ENCODE measurements at places on chromosomes 6 and 20.

DNA sequence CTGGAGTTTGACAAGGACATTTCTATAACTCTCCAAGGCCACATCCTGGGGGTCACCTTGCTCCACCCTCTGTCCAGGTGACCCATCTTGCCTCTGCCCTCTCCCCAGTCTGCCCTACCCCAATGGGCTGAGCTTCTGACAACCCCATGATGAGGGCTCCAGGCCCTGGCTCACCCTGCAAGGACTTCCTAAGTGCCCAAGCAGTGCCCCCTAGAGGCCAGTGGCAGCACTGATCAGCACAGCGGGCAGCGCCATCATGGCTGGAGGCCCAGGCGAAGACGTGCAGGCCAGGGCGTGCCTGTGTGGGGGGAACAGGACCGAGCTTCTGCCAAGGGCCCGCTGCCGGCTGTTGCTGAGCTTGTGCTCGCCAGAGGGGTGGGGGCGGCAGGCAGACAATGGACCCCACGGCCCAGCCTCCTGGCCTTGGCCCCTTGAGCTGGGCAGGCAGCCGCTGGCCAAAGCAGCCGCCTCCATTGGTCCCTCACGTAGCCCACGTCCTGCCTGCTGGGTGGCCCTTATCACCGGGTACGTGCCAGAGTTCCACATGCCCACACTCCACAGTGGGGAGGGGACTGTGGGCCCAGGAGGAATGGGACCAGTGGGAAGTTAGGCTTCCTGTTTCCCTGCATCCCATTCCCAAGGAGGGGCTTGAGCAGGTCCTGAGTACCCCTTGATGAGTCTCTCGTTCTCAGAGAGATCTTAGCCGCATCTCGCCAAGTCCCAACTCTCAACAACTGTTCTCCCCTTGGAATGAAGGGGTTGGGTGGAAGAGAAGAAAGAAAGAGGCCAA is 64.3 kb downstream of the MRPL14 start:
- DNase-seq, result no peak

DNA sequence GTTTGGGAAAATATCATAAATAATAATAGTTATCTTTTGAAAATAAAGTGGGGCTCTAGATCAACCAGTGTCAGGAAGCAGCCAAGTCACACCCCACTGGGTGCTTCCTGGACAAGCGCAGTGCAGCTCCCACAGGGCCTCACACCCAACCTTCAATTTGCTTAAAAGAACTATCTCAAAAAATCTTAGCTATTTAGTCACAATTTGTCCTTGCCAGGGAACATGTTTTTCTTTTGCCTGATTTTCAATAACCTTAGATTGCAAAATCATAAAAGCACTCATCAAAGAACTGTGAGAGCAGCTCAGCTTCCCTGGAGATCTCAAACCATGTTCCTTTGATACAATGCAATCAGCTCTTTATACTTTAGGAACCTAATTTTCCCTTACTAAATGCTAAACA is 1.6 kb upstream of the NCOA7 start:
- no peak for DNase-seq

DNA sequence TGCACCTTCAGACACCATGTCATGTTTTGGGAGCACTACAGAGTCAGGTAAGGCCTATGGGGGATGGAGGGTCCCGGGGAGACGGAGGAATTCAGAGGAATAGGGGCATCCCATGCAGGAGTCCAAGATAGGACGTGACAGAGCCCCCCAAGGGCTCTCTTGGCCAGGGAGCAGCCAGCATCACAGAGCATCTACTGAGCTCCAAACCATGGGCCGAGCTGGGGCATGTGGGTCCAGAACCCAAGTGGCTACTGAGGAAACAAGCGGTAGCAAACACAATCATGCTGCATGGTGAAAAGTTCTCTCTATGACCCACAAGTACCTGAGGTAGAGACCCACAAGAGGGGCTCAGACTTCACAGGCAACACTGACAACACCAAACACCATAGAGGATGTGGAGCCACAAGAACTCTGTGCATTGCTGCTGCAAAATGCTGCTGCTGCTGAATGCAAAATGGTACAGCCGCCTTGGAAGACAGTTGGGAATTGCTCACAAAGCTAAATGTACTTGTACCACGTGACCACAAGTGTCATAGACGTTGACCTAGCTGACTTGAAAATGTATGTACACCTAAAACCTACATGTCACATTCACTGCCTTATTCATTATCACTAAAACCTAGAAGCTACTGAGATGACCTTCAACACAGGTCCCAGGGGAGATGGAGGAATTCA is 33.4 kb upstream of the MAS1L start:
- DNase-seq, result no peak

GRCh38 chr20:38217791-38218565 is 42.6 kb downstream of the KIAA1755 start:
- no peak for DNase-seq

- peak; percentile 59 for DNase-seq
Observed at GRCh38 chr20:61120595-61121515, 131.2 kb upstream of the CDH4 start.
